ENCODE measurements at places on chromosomes 1 and 21. TPM values are rescaled to one million over a fixed set of nuclear protein-coding genes. Genes with fewer than 3 reads are reported as not detected.

DNA sequence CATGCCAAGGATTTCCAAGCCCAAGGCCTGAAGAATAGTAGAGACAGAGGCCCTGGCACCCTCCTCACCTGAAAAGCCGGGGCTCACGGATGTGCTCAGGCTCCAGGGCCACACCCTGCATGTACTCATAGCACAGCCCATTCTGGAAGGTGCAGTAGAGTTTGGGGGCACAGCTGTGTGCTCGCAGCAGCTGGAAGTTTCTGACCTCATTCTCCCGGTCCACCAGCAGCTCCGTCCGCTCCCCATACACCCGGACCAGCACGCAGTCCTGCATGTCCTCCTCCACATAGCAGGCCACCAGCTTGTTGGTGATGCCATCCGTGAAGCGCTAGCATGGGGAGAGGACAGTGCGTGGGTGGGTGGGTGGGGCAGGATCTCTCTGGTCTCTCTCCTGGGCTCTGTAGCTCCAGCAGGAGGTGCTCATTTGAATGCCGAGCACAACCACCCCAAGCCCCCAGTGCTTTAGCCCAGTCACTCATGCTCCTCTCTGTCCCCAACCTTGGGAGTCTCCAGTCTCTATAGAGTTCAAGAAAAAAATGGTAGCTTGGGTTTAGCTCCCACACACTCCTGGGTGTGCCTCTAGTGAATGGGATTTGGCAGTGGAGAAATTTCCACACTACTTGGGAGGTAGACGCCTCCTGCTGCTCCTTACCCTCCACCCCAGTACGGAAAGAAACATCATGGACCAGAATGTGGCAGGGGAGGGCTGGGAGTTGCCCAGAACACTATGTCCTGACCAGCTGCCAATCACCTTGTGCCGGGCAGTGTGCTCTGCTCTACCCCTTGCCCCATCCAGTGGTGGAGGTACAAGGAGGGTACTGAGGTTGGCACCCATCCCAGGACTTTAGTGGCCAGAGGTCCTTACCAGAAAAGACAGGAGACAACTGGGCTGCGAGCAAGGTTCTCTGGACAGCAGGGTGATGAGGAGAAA is 1.9 kb downstream of the ETNK2 start:
- no peaks in the 10 kb centered on the region for H3K36me3 ChIP-seq
- no peaks in the 10 kb centered on the region for H3K27me3 ChIP-seq
- peak overlapping the region; percentile 58 for H3K4me3 ChIP-seq
- H3K27ac ChIP-seq, result peak overlapping the region; percentile 77

DNA sequence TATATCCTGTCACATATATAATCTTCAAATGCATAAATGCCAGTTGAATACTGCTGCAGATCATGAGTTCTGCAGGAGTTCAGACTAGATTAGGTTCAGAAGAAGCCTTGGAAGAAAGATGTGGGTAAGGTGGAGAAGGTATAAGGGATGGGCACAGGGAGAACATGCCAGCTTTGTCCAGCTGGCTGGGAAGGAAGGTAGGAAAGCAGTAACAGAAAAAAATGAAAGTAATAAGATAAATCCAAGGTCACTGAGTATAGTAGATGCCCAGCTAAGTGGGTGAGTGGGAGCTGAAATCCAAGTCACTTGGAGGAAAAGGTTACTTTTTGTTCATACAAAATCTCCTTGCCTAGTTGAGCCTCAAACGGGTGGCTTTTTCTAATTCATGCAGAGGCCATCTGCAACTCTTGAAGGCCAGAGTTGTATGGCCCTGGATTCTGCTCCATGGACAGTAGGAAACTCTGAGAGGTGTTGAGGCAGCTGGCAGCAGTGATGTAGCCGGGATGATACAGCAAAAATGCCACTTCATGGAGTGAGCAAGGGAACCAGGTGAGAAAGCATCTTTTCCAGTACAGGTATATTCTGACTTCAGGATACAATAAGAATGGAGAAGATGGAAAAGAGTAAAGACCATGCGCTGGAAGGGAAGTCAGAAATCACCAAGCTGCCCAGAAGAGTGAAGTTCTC is 3.4 kb downstream of the RCSD1 start:
- H3K36me3 ChIP-seq, result no peaks in the 10 kb centered on the region
- H3K27ac ChIP-seq, result no peak overlapping the region
- H3K27me3 ChIP-seq, result no peaks in the 10 kb centered on the region
- no peaks in the 10 kb centered on the region for H3K4me1 ChIP-seq
- no peak for DNase-seq

GRCh38 chr1:21289700-21290545 is at the start of gene ECE1:
ECE1 (minus strand) TSS chr1:21290463; CDS start chr1:21290414, 49 bp downstream.
- H3K4me3 ChIP-seq, result peak within 1 kb of the TSS; percentile 66
- H3K27me3 ChIP-seq, result no peaks in the 10 kb centered on the region
- peak within 1 kb of the TSS; percentile 38 for H3K27ac ChIP-seq
- no peak for DNase-seq

DNA sequence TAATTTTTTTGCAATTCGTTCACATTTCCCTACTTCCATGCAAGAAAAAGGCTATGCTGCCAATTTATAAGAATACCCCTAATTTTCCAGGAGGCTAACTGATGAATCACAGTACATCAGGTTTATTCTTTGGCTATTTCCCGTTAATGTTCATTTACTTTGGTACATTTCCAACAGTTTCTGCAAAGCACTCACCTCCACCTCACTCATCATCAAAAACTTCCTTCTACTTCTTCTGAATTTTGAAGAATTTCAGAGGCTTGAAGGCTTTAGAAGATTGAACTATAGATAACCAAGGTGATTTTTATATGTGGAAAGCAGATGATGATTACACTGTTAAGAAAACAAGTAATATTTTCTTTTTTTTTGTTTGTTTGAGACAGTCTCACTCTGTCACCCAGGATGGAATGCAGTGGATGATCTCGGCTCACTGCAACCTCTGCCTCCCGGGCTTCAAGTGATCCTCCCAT is 60.5 kb upstream of the HP1BP3 start:
- H3K4me1 ChIP-seq, result peaks cover 2% of the 10 kb centered on the region
- no peak for DNase-seq
- no peak overlapping the region for H3K4me3 ChIP-seq
- H3K27me3 ChIP-seq, result no peaks in the 10 kb centered on the region
- peaks cover 2% of the 10 kb centered on the region for H3K36me3 ChIP-seq
- no peak overlapping the region for H3K27ac ChIP-seq

DNA sequence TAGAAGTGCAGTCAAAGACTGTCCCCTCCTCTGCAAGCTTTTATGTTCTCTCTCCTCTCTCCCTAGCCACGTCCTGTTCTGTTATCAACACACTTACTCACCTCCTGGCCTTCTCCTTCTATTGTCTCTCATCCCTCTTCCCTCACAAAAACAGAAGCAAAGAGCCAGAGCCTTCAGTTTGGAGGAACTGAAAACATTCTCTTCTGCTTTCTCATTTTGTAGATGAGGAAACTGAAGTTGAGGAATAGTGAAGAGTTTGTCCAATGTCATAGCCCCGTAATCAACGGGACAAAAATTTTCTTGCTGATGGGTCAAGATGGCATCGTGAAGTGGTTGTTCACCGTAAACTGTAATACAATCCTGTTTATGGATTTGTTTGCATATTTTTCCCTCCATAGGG is 1.9 kb downstream of the NLRP3 start:
- no peaks in the 10 kb centered on the region for H3K36me3 ChIP-seq
- peaks cover 4% of the 10 kb centered on the region for H3K27me3 ChIP-seq
- no peaks in the 10 kb centered on the region for H3K4me1 ChIP-seq

DNA sequence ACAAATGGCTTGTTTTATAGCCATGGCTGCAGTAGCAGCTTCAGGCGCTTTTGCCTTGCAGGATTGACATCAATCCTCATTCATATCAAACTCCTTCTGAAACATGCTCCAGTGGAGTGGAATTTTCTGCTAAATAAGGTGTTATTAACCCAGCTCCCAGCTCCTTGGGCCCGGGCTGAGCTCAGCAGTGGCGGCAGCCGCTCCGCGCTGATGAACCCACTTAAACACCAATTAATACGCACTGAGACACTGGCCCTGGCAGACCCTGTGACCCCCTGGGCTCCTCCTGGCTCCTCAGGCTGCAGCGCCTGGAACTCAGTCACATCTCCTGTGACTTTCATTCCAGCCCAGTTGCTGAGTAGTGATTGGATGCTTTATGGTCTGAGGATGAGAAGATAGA is 137.4 kb upstream of the GRIK3 start:
- H3K36me3 ChIP-seq, result no peaks in the 10 kb centered on the region
- no peaks in the 10 kb centered on the region for H3K4me1 ChIP-seq
- H3K27me3 ChIP-seq, result peaks cover 5% of the 10 kb centered on the region
- no peak for DNase-seq
- H3K27ac ChIP-seq, result no peak overlapping the region
- no peak overlapping the region for H3K4me3 ChIP-seq

- H3K27ac ChIP-seq, result no peak overlapping the region
- no peaks in the 10 kb centered on the region for H3K4me1 ChIP-seq
- no peaks in the 10 kb centered on the region for H3K36me3 ChIP-seq
- no peaks in the 10 kb centered on the region for H3K27me3 ChIP-seq
- DNase-seq, result no peak
Observed at GRCh38 chr1:200972985-200973742, 50.4 kb downstream of the KIF21B start.

DNA sequence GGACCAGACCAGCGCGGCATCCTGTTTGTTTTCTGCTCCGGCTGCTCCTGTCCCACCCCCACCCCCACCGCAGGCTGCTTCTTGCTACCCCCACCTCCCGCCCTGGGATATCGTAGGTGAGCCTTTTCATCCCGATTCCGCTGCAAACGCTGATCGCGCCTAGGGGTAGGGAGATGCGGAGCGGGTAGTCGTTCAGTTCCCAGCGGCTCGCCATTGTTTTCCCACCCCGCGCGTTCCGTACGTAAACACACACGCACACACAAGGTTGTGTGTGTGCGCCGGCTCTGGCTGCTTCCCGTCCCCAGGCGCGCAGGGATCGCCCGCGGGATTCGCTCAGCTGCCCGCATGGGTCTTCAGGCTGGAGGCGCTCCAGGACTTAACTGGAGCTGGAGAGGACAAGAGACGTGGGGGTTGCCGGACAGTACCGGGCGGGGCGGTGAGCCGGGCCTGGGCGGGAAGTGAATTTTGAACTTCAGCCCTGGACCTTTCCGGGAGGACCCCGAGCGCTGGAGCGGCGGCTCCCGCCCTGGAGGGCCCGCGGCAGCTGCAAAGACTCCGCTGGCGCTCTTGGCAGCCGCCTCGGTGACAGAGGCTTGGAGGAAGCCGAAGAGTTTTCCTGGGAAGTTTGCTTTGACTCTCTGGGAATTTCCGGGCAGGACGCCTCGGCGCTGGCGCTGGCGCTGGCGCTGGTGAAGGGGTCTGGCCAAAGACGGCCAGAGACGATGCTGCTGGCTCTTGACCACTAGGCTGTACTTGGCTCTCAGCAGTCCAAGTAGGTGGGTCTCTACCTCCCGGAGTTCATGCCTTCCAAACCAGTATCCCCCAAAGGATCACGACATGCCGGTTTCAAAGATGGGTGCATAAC is 1.6 kb downstream of the SOX13 start:
- H3K27me3 ChIP-seq, result no peaks in the 10 kb centered on the region
- peak; percentile 67 for DNase-seq
- H3K4me1 ChIP-seq, result peaks cover 57% of the 10 kb centered on the region
- H3K36me3 ChIP-seq, result no peaks in the 10 kb centered on the region
- H3K27ac ChIP-seq, result peak overlapping the region; percentile 91

DNA sequence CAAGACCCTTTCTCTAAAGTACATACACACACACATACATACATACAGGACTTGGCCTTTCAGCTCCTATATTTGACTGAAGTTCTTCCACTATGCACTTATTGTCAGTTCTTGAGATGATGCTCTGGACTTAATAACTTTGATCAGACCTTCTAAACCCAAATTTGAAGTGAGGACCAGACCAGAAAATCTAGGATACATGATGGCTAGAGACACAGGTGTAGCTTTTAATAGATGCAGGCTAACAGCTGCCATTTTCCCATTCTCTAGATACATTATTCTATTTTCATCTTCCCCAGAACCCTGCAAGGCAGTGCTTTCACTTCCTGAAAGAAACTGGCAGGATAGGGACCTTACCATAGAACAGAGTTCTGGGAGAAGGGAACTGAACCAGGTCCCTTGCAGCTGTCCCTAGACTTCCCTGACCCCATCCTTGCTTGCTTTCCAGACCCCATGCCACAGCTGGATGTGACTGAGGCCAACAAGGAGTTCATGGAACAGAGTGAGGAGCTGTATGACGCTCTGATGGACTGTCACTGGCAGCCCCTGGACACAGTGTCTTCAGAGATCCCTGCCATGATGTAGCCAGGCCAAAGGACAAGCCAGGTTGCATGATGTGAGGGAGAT is 14.9 kb upstream of the RAB42 start:
- H3K4me1 ChIP-seq, result peaks cover 21% of the 10 kb centered on the region
- H3K4me3 ChIP-seq, result no peak overlapping the region
- peaks cover 18% of the 10 kb centered on the region for H3K36me3 ChIP-seq
- H3K27me3 ChIP-seq, result no peaks in the 10 kb centered on the region
- no peak for DNase-seq

GRCh38 chr1:1861339-1861730 is 29.6 kb downstream of the GNB1 start:
- H3K27ac ChIP-seq, result no peak overlapping the region
- H3K36me3 ChIP-seq, result no peaks in the 10 kb centered on the region
- no peaks in the 10 kb centered on the region for H3K27me3 ChIP-seq
- H3K4me3 ChIP-seq, result no peak overlapping the region
- H3K4me1 ChIP-seq, result peaks cover 11% of the 10 kb centered on the region
- DNase-seq, result no peak

DNA sequence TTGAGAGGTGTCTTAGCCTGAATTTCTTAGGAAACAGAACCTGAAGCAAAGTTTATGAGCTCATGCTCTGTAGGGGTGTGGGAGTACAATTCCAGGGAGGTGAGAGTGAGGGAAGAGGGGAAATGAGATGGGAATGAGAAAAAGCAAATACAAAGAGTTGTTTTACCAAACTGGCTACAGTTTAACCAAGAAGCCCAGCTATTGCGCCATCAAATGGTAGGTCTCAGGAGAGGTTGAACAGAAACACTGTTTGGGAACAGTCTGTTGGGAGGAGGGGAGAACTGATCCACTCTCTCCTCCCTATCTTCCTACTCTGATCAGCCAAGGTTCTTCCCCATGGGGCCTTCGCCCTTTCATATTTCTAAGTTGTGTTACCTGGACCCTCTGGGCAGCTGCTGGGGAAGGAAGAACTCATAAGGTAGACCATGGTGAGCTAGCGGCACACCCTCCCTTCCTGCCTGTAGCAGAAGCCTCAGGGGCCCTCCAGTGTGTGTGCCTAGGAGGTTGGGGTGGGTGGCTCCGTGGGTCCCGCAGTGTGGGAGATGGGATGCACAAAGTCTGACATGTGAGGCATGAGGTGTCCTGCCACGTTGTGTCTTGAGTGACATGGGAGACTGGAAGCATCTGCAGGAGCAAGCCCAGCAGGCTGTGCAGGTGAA is 120.5 kb downstream of the UCK2 start:
- H3K4me3 ChIP-seq, result no peak overlapping the region
- no peak for DNase-seq

The KLHL20 gene
- 25.9 TPM for total RNA-seq

The NTMT2 gene
- total RNA-seq, result not detected

The GOLT1A gene
- total RNA-seq, result 24.8 TPM
